ENCODE measurements at places on chromosomes 7 and 10.

DNA sequence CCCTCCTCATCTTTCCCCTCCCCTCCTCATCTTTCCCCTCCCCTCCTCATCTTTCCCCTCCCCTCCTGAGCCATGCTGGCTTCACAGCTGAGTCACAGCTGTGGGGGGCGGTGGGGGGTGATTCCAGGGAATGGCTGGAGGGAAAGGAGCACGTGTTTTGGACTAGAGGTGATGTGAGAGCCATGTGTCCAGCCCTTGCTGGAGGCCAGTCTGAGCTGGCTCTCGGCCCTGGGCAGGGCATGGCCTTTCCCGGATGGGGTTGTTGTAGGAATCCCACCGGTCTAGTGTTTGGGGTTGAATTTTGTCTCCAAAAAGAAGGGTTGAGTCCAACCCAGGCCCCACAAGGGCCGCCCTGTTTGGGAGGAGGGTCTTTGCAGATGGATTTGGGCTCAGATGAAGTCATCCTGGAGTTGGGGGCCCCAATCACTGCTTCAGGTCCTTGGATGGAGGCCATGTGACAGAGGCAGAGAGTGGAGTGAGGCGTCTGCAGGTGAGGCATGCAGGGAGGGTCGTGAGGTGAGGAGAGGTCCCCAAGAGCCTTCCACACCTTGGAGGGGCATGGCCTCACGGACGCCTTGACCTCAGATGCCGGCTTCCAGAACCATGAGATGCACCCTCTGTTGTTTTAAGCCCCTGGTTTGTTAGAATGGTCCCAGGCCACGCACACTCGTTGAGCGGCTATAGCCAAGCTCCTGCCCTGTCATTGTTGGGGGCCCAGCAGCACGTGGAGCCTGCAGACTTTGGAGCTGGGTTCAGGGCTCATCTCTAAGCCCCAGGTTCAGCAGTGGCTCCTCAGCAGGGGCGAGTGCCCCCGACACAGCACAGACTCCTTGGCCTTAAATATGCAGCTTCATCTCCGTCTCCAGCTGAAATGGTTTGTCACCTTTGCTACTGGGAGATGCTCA is 101.6 kb downstream of the DNAJB6 start:
- no peak for DNase-seq

DNA sequence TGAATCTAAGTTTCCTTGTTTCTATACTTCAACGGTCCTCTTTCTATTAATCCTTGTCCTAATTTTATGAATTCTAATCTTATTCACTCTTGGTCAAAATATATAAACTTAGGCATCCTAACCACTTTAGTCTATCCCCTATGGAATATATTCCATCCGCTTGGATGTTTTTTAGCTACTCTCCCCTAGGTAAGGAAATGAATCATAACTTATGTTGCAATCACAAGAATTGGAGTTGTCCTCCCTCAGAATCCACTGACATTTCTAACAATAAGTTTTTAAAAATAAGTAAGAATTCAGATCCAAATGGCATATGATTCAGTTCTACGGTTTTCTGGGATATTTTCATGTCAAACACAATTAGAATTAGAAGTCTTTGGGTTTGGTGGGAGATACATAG is 1081.6 kb downstream of the SORCS1 start:
- peak; percentile 2 for DNase-seq

DNA sequence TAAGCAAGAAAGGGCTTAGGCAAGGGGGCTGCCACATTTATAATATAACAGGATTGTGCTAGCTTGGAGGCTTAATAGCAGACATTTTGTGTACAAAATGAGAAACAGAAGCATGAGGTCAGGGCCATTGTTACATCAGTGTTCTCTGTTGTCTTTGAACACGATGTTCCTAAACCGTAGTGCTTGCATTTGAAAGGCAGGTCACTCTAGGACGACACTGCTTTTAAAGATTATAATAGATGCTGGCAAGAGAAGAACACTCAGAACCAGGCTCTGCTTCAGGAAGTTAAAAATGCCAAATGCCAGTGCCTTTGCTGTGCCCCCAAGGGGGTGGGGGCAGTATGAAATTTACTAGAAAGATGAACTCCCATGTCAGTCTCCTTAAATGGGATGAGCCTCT is 91.1 kb downstream of the SORCS3 start:
- no peak for DNase-seq

- DNase-seq: no peak
Measured at GRCh38 chr10:75932921-75933320, 501.5 kb downstream of the LRMDA start.

GRCh38 chr7:137961200-137962177 is 40.4 kb downstream of the CREB3L2 start:
- DNase-seq: no peak

DNA sequence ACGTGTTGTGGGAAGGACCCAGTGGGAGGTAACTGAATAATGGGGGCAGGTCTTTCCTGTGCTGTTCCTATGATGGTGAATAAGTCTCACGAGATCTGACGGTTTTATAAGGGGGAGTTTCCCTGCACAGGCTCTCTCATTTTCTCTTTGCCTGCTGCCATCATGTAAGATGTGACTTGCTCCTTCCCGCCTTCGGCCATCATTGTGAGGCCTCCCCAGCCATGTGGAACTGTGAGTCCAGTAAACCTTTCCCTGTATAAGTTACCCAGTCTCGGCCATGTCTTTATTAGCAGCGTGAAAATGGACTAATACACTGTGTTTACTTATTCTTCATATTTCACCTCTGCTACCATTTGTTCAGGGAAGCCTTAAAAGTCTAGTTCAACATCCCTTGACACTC is 2.2 kb upstream of the DNAAF5 start:
- no peak for DNase-seq

DNA sequence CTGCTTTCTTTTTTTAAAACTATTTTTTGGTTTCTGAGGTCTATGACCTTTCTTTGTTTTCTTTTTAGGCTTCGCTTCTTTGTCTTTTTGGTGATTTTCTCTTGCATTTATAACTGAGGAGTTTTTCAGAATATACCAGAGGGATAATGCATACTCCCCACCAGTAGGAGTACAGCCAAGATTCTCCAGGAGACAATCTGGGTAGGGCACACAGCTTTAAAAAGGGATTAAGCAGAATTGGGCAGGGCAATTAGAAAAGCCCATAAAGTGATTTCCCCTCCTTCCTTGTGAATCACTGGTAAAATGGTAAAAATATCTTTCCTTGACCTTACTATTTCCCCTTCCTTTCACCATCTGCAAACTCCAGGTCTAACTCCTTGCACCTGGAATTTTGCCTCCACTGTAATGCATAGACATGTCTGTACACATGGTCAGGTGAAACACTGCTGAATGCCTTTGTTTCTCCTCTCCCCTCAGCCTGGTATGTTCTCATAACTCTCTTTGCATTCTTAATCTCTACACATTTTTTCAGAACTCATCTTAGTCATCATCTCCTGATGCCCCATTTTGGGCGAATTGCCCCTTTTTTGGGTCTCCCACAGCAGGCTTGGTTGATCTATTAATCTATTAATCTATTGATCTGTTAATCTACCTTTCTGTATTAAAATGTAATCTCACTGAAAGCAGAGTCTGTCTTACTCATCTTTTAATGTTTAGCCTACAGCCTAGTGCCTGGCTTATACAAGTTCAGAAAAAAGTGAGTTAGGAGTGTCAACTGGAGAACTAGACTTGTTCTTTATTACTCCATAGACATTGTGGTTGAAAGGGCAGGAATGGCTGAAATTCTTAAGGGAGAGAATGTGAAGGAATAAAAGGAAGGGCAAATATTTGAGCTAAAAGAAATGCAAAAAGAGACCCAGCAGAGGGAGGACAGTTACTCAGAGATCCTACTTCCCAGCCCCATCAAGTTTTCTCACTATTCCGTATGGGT is 64.6 kb downstream of the MDFIC start:
- DNase-seq: no peak

GRCh38 chr10:102327002-102327401 is 68.5 kb upstream of the NFKB2 start:
- no peak for DNase-seq

DNA sequence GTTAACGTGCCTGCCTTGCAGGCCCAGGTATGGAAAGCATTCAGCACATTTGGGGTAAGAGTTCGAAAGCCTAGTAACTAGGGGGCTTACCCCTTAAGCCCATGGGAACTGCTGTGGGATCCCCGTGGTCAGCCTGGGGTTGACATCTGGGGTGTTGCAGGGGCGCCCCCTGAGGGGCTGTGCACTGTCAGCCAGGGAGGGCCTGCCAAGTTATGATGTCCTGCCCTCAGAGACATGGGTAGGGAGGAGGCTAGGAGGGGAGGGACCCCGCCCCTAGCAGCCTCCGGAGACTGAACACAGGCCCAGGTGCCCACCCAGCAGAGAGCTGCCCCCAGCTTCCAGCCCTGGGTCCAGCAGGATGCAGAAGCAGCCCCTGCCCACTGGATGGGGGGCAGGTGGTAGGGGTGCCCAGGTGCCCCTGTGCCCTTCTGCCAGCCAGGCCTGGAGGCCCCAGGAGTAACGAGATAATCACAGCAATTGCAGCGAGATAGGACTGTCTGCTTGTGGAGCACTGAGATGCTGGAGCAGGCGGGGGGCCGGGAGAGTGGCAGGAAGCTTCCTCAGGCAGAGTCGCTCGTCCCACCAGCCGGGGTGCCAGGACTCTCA is 153.3 kb downstream of the UBE2H start:
- DNase-seq: no peak

DNA sequence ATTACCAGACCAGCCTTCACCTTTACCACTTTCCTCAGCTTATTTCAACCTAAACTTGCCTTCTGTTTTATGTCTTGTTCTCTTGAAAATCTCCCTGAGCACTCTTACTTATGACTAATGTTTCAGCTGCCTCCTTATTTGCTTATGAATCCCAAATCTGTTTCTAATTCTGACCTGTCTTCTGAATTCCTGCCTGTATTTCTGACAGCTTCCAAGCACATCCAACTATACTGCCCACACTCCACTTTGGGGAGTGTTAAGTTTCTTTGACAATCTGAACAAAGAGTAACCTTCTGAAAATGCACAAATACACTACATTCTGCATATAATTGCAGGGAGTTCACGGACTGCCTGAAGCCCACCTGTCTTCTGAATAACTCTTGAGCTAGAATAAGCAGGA is 48.7 kb downstream of the ARMC3 start:
- DNase-seq: no peak

Measured in EL (cell line).